ENCODE measurements at places on chromosomes 12 and 14.
A peak's percentile ranks its signal among the peaks of the same experiment; 100 is the strongest.

DNA sequence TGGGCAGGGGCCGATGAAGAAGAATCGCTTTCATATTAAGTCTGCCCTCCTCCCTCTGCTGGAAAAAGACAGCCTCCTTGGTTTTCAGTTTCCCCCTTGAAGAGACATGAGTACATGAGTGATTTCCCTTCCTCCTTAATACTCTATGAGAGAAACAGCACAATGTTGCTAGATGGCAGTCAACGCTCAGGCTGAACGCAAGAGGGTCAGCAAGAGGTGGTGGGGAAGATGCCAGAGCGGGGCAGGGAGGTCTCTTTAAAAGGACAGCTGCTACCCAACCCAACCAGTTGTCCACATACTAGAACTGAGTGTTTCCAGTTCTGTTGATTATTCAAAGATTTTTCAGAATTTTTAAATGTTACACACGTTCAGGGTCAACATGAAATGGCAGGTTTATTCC, 22.8 kb downstream of the CRACR2A start:
- no peak for ATAC-seq

GRCh38 chr14:74348241-74348734, at the start of gene VRTN:
VRTN (plus strand) TSS chr14:74348471; CDS start chr14:74356784, 8,313 bp downstream.
- ATAC-seq = no peak

DNA sequence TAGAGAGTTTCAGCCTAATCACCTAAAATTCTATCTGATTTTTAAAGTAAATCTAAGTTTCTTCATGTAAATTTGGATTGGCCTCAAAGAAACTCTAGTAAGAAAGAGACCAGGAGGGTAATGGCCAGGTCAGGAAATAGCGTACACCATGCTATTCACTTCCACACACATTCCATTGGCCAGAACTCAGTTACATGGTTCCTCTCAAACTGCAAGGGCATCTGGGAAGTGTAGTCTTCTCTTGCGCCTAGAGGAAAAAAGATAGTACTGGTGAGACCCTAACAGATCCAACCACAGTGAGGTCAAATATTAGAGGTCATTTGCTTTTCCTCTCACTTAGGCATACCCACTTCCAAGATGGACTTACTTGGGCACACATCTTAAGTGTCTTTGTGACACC, 39.1 kb downstream of the MBIP start:
- ATAC-seq = no peak

DNA sequence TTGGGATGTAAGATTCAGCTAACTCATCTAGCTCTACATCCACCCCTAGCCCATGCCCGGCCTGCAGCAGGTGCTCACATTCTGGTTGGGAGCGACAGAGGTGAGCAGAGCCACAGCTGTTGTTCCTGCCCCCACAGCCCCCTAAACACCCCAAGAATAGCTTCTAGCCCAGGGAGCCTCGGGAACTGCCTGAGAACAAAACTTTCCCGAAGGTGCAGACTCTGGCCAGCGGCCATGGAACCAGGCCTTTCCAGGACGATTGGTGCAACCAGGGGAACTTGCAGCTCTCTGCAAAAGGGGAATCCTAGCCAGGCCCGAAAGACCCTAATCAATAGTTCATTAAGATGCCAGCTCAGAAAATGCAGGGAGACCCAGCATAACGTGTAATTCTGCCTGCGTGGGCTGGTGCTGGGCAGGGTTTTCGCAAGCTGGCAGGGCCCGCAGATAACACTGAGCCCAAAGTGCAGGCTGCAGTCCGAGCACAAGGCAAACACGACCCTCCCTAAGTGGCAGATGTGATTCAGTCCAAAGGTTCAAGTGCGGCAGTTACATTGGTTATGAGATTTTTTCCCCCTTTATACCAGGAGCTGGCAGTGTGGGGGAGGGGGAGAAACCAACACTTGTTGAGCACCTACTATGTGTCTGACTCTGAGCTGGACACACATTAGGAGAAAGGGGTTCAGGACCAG, 122.5 kb upstream of the MAP1LC3B2 start:
- no peak for ATAC-seq

DNA sequence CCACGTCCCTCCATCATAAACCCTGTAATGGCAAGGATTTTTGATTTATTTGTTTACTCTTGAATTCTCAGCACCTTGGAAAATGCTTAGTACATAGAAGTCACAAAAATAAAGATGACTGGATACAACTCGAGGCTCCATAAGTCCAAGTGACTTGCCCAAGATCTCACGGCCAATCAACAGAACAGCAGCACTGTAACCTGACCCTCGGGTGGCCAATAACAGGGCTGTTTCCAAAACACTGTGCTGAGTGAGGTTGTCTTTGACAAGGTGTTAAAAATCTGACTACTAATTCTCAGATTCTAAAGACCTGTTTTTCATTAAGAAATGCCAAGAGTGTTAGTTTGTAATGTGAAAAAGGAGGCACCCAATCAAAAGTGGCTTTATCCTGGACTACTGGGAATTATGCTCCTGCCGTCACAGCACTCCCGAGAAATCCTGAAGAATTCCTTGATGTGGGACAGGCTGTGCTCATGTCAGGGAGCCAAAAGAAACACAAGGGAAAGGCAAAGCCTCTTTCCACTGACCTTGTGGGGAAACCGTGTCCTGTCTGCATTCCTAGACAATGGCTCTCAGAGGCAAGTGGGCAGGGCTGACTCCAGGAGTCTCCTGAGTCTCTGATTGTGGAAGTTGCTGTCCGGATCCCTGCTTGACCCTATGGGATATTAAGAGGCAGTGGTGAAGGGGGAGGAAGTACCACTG, 204.7 kb upstream of the PELI2 start:
- no peak for ATAC-seq

- ATAC-seq = no peak
These were observed 65.1 kb downstream of the RNFT2 start for GRCh38 chr12:116803013-116803736.

GRCh38 chr14:78836777-78837176, 666.6 kb downstream of the NRXN3 start:
- ATAC-seq = peak; percentile 19

GRCh38 chr12:111218499-111218898, 150.4 kb downstream of the PHETA1 start:
- ATAC-seq = no peak

DNA sequence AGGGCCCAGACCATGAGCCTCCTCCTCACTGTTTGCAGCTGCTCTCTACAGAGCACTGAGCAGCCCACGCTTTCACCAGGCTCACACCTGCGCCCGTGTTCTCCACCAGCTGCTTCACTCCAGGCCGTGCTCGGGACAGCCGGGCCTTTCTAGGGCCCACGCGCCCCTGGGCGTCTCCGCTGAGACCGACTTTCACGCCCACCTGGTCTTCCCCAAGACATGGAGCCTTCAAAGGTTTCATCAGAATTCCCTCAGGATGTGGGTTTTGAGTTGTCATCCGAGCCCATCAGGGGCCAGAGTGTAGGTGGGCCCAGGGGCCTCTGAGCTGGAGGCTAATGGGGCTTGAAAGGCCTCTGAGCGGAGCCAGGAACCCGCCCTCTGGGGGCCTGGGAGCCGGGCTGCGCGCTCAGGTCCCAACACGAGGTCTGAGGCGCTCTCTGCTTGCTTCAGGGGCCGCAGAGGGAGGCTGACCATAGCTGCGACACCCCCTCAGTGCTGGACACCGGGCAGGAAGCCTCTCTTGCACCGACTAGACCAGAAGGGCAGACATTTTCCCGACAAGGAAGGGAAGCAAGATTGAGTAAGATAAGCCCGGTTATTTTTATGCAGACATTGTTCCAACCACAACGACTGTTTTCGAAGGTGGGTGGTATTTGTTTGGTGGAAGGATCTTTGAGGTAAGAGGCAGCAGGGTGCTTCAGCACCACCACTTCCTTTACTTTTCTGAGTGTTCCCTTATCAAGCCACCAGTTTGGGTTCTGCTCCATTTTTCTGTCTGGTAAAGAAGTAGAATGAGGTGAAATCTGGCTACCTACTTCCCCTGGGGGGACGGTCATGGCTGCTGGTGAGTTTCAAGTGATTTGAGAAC, 125.0 kb upstream of the FUT8 start:
- peak; percentile 77 for ATAC-seq

- ATAC-seq = no peak
These were observed 63.6 kb downstream of the PAPOLA start for GRCh38 chr14:96565811-96566210.

DNA sequence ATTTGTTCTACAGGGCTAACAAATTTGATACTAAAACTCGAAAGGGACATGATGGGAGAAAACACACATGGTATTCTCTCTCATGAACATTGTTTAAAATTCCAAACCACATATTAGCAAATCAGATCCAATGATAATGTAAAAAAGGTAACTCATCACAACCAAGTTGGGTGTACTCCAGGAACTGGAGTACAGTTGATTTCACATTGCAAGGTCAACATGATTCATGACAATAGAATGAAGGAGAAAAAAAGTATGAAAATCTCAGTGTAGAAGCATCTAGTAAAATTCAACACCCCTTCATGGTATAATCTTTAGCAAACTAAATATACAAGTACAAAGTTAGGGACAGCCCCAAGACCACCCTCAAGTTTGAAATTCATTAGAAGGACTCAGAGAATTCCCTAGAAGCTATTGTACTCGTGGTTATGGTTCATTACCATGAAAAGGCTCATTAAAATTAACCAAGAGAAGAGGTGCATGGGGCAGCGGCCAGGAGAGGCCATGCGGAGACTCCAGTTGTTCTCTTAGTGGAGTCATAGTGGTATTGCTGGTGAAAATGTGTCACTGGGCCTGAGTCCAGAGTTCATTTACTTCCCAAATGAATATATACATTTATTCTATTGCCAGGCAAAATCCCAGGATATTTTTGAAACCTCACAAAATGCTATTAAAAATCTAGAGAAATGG, 3.1 kb upstream of the CDCA4 start:
- ATAC-seq = no peak

GRCh38 chr14:66045572-66046021, 440.6 kb upstream of the CCDC196 start:
- ATAC-seq = no peak

- ATAC-seq = no peak
These were observed 57.8 kb downstream of the CLMN start for GRCh38 chr14:95261616-95262510.

GRCh38 chr12:131033886-131034482, 80.3 kb downstream of the ADGRD1 start:
- ATAC-seq = no peak

GRCh38 chr14:105411017-105411941, 8.3 kb upstream of the MTA1 start:
- ATAC-seq = peak; percentile 61

DNA sequence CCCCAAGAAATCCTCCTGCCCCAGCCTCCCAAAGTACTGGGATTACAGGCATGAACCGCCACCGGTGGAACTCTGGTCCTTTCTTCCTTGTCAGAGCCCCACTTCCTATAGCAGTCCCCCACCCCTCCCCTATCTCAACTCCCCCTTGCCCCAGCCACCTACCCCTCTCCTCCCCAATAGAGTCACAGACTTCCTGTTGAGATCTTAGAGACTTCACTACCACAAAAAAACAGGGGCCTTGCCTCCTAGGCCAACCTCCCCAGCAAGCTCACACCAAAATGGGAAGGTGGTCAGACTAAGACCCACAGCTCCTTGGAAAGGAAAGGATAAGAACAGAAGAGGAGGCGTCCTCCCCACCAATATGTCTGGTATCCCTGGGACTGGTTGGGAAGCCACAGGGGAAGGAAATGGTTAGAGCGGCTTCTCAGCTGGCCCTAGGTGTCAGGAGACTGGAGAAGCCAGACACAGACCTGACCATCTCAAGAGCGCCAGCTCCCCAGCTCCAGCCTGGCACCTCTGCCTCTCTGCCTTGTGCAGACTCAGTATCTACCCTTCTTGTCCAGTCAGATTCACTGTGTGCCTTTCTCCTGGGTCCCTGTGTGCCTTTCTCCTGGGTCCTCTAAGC, 8.5 kb downstream of the ITGB7 start:
- ATAC-seq = peak; percentile 8

DNA sequence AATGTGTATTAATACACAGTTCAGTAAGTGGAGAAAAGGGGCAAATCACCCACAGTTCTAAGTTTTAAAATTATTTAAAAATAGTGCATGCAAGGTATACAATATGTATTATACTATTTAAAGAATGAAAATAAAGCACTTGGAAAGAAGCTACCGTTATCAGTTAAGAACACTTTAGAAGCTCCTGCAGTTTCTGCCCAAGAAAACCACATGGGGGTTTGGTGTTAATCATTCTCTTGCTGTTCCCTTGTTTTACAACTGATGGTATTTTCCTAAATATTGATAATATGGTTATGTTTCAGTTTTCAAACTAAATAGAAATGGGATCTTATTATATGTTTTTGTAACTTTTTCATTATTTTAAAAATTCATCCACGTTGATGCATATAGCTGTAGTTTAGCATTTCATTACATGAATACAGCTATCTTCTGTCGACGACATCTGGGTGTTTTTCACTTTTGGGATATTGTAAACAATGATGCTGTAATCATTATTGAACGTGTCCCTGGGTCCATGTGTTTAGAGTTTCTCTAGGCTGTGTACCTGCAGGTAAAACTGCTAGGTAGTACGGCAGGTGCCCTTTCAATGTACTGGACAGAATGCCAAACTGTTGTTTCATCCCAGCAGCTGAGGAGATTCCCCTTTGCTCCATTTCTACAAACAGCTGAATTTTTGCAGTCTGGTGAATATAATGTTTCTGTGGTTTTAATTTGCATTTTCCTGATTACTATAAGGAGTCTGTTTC, 64.1 kb downstream of the APPL2 start:
- ATAC-seq = no peak

DNA sequence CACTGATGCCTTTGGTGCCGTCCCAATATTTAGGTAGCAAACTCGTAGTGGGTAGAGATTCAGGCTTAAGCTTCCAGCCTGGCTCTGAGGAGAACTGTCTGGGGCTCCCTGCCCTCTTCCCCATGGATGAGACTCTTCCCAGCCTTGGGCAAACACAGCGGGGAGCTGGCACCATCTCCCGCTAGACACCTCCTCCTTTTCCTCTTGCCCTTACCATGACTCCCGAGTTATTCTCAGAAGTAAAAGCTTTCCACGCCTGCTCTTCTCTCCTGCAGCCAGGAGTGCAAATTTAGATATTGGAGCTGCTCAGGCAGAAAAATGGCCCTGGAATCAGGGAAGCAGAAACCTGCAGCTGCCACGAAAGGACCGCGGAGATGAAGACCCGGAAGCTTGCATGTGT, 45.6 kb upstream of the RBM19 start:
- ATAC-seq = no peak

- no peak for ATAC-seq
These were observed 44.4 kb upstream of the PLXNC1 start for GRCh38 chr12:94103986-94104385.

GRCh38 chr14:31090883-31091764, 64.9 kb upstream of the STRN3 start:
- no peak for ATAC-seq

DNA sequence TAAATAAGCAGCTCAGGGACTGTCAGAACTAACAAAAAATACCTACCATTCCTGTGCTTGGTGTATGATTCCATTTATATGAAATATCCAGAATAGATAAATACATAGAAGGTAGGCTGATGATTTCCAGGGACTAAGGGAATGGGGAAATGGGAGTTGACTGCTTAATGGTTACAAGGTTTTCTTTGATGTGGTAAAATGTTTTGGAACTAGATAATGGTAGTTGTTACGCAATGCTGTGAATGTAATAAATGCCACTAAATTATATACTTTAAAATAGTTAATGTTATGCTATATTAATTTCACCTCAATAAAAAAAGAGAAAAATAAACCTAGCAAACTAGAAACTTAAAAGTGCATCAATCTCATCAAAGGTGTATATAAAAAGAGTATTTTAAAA, 41.1 kb downstream of the CEP83 start:
- ATAC-seq = no peak

- ATAC-seq = peak; percentile 53
These were observed 2.3 kb upstream of the GLIPR1 start for GRCh38 chr12:75478116-75478794.

All from activated T-helper 17 cell treated with anti-CD3 and anti-CD28 coated beads, Interleukin-2, amount 50 U/mL, for 72 hours (primary cell).